Stimulated activated CD4-positive, alpha-beta T cell treated with anti-CD3 and anti-CD28 coated beads, Interleukin-1b, Interleukin-23, amount 100 ng/mL, for 1 hour (primary cell): ENCODE measurements at places on chromosomes 7 and 10.

DNA sequence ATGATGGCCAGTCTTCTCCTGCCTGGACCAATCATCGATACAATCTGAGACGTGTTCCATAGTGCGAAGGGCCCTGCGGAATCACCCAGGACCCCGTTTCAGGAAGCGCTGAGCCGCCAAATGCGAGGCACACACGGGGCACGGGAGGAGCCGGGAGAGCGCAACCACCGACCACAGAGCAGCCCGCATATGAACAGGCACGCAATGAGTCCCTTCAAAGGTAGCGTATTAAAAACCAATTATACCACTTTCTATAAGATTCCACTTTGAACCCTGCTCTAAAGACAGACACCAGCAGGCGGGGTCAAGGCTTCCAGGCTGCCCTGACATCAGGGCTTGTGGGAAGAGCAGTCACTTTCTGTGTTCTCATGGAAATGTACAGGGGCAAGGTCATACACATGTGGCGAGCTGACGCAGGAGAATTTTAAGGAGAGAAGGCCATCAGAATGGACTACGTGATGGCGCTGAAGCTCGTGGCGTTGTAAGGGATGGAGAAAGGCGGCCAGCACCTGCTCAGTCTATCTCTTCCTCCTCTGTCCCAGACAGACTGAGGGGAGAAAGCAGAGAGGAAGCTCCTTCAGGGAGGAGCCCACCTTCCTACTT is 46.2 kb downstream of the AMZ1 start:
- DNase-seq: no peak

- DNase-seq: no peak
Measured at GRCh38 chr10:22626784-22627183, 87.6 kb downstream of the PIP4K2A start.

DNA sequence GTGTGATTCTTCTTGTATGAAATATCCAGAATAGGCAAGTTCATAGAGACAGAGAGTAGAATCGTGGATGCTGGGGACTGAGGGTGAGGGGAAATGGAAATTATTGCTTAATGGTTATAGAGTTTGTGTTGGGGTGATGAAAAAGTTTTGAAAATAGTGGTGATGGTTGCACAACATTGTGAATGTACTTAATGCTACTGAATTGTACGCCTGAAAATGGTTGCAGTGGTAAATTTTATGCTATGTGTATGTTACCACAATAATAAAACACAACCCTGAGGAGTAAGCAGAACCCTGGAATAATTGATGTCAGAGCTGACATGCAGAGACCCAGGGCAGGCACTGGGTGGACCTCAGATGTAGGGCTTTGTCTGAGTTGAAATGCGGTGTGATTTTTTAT is 57.6 kb downstream of the TACR2 start:
- no peak for DNase-seq

- DNase-seq: no peak
Measured at GRCh38 chr10:104331208-104331838, 6.9 kb downstream of the ITPRIP start.

DNA sequence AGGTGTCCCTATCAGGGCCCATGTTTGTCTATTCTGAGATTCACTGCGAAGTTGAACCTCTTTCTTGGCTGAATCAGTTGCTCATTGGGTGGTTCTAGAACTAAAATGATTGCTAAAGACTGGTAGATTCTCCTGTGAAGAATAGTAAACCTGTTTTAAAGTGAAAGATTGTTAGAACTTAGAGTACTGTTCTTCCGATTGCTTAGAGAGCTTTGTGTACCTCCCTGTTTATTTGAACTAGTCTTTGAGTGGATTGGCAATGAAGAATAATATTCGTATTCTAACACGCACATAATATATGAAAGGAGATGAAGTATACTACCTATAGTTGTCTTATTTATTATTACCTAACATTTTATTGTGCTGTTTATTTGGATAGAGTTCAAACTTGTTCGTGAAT is 124.8 kb upstream of the RPA3 start:
- no peak for DNase-seq
